ENCODE measurements at places on chromosomes 12 and 14.
A peak's percentile ranks its signal among the peaks of the same experiment; 100 is the strongest.

DNA sequence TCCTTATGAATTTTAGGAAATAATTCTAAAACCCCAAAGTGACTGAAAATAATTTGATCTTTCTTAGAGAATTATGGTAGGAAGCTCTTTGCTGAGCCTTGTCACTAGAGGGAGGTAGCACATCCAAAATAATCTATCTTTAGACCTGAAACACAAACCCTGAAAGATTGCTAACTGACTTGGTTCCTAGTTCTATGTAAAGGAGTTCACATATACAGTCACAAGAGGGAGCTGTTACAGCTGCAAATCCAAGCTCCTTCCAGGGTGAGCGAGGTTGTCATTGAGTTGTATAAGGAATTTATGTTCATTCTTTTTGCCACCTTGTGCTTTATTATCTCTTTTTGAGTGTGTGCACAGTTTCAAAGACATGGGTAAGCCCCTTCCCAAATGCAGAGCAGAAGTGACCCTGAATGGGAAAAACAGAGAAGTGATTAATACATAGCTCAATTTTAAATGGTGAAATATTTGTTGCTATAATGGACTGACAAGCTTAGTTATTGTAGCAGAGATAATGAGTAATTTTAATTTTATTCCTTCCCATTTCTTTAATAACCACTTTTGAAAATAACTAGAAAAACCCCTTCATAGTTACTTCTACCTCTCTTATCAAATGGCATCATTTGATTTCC, 387.9 kb downstream of the DAD1 start:
- peak; percentile 66 for DNase-seq

DNA sequence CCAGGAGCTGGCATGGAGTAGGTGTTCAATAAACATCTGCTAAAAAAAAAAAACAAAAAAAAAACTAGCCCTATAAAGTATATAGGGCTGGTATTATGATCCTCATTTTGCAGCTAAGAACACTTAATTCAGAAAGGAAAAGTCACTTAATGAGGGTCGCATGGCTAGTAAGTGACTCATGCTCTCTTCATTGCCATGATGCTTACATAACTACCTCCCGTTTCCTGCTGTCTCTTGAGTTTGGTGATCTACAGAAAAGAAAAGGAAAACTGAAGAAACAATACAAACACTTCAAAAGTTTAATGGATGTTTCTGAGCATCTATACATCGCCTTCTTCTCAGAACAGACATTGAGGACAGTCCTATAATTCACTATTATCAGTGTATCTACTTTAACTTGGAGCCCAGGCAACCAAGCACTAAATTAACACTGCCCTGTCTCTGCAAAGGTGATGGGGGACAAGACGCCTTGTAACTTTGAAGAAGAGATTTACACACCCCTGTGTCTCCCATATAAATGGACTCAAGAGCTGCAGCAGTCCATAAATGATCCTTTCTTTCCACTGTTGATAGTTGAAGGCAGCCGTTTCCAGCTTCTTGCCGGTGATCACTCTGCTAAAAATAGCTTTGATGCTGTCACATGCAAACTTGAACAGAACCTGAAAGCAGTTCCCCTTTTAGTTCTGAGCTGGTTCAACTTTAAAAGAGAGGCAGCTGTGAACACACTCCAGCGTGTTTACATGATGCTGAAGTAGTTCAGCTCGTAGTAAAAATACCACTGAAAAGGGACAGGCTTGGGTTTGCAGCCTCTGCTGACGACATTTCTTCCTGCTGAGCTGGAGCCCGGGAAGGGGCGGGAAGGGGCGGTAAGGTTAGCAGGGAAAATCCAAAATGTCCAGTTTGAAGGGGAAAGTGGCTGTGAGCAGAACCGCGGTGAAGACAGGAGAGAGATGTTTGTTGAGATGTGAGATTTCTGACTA, 113.3 kb downstream of the FOXN3 start:
- peak; percentile 84 for DNase-seq

DNA sequence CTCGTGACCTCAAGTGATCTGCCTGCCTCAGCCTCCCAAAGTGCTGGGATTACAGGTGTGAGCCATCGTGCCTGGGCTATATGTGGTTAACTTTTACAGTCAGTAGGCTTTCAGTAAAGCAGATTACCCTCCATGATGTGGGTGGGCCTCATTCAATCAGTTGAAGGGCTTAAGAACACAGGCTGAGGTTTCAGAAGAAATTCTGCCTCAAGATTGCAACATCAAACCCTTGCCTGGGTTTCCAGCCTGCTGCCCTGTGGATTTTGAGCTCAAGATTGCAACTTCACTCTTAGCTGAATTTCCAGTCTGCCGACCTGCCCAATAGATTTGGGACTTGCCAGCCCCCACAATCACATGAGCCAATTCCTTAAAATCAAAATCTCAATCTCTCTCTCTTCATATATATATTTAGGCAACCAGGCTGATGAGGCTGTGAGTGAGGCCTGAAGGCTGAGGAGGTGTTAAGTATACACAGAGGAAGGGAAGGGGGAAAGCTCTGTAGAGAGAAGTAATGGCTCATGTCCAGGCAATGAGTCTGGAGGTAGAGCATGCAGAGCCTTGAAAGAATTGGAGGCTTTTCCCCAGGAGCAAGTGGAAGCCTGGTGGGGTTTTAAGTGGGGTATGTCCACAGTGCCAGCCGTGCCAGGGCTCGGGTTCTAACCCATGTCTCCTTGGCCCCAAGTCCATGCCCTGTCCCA, 33.3 kb upstream of the ACTN1 start:
- peak; percentile 53 for DNase-seq

- DNase-seq, result no peak
These were observed 38.7 kb upstream of the LYZ start for GRCh38 chr12:69309461-69309860.

DNA sequence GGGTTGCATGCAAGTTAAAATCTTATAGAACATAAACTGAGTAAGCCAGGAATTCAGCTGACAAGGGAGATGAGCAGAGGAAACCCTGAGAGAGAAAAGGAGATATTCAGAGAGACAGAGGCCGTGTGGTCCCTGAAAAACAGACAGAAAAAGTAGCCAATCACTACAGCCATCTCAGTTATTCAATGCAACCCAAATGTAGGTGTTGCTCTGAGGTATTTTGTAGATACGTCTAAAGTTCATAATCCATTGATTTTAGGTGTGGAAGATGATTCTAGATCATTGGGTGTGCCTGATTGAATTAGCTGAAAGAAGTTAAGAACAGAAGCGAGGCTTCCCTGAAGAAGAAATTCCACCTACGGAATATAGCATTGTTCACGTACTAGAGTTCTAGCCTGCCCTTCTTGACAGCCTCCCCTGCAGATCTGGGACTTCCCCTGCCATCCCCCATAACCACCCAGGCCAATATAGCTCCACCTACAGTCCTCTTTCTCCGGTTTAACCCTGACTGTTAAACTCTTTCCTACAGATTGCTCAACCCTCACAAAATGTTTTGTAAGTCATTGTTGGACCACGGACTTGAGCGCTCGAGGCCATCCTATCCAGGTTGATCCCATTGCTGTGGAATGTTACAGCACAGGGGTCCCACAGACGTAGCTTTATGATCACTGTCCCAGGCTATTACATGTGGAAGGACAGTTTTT, 21.7 kb downstream of the AICDA start:
- DNase-seq, result no peak

DNA sequence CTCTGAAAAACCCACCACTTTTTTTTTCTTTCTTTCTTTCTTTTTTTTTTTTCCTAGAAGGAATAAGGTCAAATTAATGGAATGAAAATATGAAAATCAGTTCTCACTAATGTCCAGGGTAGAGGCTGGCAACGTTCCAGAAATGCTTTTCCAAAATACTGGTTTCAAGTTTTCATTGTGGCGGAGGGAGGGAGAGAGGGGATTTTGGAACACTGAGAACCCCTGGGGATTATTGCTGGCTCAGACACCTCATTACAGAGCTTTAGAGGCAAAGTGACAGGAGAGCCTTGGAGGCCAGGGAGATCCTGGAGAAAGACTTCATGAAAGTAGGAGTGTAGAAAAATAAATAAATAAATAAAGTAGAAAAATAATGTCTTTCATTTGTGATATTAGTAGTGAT, 45.4 kb downstream of the ALX1 start:
- DNase-seq, result no peak

DNA sequence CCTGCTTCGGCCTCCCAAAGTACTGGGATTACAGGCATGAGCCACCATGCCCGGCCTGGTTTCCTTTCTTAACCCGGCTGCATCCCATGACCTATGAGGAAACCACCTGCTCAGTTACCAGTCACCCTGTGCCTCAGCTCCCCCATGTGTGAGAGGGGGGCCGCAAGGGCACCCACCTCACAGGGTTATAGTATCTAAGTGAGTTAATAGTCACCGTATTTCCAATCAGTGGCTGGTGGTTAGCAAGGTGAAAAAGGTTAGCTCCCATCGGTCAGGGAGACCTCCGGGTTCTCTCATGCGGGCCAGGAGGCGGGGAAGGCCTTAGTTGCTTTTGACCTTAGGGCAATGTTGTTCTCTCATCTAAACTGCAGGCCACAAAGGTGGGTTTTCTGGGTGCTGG, 6.7 kb downstream of the LRP1 start:
- peak; percentile 52 for DNase-seq

DNA sequence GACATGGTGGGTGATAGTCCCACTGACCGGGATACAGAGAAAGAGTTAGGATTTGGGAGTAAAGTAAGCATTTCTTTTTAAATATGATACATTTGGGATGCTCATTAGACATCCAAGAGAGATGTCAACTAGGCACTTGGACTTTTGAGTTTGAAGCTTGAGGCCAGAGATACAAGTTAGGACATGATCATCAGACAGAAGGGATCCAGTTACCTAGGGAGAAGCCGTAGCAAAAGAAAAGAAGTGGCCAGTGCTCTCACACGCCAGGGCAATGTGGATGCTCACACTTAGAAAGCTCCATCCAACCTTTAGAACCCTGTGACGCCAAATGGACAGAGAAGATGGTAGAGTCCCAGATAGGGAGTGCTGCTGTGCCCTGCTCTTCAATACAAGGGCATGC, 14.0 kb upstream of the STON2 start:
- DNase-seq, result no peak

DNA sequence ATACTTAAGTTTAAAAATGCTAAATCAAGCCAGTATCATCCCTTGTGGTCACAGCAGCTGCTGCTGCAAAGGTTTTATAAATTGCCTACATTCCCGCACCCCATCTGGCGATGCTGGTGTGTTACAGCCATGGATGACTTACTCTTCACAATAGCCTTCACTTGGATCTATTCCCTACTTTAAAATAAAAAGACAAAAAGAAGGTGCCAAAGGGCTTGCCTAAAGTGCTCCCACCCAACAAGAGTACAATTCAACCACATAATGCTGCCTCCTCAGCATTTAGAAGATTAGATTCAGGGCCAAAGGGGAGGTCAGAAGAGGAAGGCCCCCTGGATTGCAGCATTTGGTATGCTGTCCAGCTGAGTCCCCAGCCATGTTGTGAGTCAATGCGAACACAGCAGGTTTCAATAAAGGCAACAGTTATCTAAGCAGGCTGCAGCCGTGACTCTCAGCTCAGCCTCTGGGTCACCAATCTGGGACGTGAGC, 176.1 kb downstream of the DAD1 start:
- peak; percentile 37 for DNase-seq

DNA sequence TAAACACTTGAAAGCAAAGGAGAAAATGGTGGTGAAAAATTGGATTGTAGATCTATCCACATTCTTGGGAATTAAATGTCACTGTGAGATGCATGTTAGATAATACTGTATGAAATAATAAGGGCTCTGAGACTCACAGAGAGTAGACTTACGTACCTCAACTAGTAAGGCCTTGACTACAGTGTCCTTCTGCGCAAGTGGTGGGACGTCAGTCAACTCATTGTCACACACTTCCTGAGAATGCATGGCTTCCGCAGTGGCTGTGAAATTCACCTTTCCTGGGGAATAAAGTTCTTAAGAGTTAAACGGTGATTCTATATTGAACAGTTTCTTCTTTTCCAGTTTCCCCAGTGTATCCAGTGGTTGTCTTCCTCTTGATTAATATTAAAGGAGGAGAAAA, 32.6 kb upstream of the PZP start:
- DNase-seq, result no peak

DNA sequence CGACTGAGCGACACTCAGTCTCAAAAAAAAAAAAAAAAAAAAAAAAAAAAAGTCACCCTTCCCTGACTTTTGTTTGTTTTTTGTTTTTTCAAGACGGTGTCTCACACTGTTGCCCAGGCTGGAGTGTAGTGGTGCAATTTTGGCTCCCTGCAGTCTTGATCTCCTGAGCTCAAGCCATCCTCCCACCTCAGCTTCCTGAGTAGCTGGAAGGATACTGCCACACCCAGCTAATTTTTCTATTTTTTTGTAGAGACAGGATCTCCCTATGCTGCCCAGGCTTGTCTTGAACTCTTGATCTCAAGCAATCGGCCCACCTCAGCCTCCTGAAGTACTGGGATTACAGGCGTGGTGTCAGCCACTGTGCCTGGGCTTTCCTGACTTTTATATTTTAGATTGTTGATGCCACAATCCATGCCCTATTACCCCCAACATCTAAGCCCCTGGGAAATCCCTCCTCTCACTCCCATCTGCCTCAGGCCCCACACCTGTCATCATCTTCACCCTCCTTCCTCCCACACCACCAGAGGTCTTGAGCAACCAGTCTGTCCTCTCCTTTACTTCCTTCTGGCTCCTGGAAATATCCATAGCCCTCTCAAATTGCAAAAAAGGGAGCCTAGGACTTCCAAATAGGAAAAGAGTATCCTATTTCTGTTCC, 7.8 kb downstream of the IKZF4 start:
- peak; percentile 26 for DNase-seq

DNA sequence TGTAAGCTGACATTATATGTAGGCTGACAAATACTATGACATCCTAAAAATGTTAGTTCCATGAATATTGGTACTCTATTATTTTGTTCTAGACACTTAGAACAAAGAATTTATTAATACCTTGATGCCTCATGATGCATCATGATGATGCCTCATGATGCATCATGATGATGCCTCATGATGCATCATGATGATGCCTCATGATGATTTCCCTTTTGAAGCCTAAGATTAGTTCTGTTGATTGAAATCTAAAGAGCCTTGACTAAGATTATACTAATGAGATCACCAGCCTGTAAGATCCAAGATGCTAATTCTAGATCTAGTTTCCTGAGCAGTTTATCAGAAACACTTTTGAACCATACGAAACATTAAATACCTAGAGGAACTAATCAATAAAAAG, 4.6 kb upstream of the CEP128 start:
- peak; percentile 64 for DNase-seq

DNA sequence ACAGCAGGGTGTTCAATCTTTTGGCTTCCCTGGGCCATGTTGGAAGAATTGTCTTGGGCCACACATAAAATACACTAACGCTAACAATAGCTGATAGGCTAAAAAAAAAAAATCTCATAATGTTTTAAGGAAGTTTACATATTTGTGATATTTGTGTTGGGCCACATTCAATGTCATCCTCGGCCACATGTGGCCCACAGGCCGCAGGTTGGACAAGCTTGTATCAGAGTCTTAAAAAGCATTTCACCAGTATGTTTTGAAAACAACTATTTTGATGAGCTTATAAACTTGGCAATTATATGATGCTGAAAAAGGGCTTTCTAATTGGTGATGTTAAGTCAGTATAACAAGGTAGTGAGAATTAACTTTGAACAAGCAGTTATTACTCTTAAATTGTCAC, 78.9 kb downstream of the PIK3C2G start:
- DNase-seq, result no peak

- DNase-seq, result no peak
These were observed 26.8 kb downstream of the NAA30 start for GRCh38 chr14:57417228-57417627.

Data from GM23248 (cell line).